Activated T-cell treated with anti-CD3 and anti-CD28 coated beads for 24 hours (primary cell): ENCODE measurements at places on chromosomes 5 and 9.
A peak's percentile ranks its signal among the peaks of the same experiment; 100 is the strongest.

- no peak for DNase-seq
Observed at GRCh38 chr9:134611046-134611445, 30.6 kb upstream of the COL5A1 start.

GRCh38 chr5:3662344-3662743, 66.7 kb downstream of the IRX1 start:
- DNase-seq, result no peak

- DNase-seq, result no peak
Observed at GRCh38 chr5:94640176-94640575, 21.7 kb downstream of the SLF1 start.

- no peak for DNase-seq
Observed at GRCh38 chr9:20494035-20494434, 128.3 kb downstream of the MLLT3 start.

DNA sequence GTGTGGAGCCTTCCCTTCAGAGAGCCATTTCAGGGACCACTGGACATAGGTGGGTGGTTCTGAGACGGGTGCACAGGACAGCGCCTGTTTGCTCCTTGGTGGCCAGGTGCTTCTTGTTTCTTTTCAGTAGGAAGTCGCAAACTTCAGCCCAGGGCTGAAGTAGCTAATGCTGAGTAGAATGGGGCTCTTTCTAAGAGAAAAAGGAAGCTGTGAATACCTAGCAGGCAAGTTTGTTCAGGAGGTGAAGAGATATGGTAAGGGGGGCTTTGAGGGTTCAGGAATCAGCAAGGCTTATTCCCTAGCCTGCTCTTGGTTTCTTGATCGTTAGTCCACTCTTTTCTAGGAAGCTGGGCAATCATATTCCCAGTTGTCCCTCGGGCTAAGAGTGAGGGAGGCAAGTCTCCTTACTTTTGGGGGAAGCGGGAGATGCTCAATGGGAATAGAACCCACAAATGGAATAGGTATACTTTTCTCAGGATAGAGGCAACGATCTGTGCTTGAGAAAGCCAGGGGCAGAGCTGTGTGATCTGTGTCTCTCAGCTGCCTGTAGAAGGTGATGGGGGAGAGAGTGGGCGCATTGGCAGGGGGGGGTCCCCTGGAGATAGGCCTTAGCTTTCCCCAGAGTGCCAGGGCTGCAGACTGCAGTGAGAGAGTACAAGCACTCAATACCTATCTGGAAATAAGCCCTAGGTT, 1.9 kb upstream of the PURA start:
- no peak for DNase-seq

DNA sequence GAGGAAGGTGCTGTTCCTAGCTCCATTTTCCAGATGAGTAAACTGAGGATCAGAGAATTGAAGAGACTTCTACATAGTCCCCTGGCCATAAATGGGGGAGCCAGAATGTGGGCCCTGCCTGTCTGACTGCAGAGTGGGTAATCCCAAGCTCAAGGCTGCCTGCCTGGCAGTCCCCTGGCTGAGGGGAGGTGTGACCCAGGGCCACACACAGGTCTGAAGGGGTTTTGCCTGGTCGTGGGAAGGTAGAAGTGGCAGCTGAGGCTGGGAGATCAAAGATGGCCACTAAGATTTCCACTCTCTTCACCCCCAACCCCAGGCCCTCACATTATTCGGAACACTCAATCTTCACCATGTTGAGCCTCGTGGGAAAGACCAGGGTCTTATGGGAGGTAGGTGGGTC, 176.3 kb downstream of the MACROH2A1 start:
- DNase-seq, result no peak

GRCh38 chr5:59301727-59302126, 591.8 kb downstream of the PDE4D start:
- no peak for DNase-seq

- DNase-seq, result no peak
Observed at GRCh38 chr5:1009359-1010180, 968 bp downstream of the NKD2 start.

DNA sequence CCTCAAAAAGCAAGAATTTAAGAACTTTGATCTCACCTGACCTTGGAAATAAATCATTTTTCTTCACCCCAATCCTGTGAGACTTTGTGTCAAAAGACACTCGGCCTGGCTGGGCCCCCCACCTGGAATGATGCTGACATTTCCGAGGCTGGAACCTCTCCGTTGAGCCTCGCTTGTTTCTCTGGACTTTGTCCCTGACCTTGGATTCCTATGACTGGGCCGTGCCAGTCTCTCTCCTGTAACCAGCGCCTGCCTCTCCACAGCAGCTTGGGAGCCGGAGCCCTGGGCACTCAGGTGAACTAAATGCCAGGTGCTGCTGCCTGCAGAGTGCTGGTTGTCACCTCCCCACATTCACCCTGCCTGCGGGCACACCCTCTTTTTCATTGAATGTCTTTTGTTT, 62.7 kb downstream of the RETREG1 start:
- no peak for DNase-seq

DNA sequence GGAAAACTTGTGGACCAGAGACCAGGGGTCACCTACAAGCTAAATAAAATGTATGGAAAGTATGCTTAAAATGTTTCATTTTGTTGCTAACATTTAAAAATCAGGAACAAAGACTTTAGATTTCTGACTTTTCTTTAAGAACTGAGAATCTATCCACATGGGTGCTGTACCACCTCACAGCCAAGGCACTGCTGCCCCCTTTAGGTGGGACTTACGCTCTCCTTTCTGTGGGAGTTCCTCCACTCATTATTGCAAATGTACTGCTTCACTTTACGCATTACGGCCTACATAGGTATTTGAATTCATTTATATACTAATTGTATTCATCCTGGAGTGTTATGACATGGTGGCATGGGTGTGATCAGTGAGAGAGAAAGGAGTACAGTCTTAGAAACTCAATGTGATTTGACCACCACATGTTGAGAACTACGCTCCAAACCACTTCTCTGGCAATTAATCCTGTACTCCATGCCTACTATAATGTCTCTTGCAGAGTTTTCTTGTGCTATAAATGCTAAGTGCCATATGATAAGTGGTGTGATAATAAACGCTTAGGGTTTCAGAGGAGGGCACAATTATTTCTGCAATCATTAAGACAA, 24.7 kb upstream of the CETN3 start:
- peak; percentile 19 for DNase-seq

DNA sequence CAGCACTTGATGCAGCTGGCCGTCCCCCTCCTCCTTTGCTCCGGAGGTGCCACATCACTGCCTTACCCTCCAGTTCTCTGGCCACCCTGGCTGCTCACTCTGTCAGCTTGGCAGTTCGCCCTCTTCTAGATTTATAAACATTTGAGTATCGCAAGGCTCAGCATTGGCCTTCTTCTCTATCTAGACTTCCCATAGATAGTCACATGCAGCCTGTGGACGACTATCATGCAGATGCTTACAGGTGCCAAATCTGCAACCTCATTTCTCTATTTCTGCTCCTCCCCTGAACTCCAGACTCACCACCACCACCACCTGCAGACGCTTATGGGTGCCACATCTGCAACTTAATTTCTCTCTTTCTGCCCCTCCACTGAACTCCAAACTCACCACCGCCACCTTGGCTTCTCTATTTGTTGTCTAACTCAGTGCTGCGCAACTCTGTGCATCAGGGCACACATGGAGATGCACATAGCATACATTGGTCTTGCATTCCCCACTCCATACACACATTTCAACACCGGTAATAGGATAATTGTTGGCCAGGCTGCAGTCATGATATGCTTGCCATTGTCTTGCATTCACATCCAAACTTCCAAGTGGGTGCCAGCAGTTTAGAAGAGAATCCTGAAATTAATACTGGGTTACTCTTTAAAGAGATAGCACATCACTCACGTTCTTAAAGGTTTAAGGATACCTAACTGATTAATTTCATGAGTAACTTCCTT, 1.9 kb upstream of the DAP start:
- DNase-seq, result no peak

DNA sequence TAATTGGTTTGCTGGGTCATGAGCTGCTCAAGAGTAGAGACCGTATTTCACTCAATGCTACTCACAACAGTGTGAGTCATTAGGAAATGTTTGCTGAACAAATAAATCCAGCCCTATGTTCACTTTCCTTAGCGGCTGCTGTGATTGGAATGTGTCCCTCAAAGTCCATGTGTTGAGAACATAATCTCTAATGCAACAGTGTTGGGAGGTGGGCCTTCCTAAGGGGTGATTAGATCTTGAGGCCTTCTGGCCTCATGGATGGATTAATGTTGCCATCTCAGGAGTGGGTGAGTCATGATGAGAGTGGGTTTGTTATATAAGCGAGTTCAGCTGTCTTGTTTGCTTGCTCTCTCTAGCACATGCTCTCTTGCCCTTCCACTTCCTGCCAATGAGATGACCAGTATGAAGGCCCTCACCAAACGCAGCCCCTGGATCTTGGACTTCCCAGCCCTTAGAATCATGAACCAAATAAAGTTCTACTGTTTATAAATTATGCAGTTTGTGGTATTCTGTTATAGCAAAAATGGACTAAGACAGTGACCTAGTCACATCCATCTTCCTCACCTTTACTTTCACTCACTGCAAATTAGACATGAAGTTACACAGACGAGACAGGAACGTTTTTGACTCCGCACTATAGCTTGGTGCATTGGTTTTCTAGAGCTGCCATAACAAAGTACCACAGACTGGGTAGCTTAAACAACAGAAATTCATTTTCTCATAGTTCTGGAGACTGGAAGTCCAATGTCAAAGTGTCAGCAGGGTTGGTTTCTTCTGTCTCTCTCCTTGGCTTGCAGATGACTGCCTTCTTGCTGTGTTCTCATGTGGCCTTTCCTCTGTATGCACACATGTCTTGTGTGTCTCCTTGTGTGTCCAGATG, 50.9 kb upstream of the FAM169A start:
- no peak for DNase-seq

DNA sequence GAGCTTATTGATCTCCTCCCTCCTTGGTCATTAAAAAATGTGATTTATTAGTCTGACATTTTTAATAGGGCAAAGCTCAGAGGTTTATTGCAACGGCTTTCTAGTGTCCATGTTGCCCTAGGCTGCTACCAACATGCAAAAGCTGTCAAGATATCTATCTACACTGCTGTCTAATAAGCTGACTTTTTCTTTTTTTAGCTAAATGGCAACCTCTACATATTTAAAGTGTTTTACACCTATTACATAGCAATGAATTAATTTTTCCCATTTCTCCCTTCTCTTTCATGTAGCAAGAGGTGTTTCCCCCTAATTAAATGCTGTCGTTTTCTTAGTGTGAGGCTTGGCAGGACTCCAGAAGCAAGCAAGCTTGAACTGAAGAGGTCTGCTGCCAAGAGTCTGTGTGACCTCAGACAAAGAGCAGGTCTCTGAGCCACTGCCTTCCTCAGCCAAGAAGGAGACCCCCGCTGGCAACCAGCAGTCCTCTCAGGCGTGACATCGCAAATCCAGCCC, 79.4 kb downstream of the GAS1 start:
- no peak for DNase-seq

GRCh38 chr5:158382473-158382872, 523.5 kb upstream of the CLINT1 start:
- peak; percentile 11 for DNase-seq

DNA sequence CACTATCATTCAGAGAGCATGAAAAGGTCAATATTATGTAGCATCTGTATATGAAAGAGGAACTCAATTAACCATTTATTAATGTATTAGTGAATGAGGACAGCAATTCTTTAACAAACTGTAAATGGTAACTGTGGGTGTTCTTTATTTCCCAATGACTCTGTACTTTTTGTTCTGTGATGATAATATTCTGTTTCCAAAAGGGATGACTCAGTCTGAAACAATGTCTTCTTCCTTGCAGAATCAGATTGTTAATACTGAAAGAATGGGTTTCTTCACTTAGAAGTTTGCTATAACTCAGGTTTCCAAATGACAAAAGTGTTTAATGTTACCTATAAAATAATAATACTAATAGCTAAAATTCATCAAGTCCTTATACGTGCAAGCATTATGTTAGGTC, 1518.7 kb upstream of the WWC1 start:
- DNase-seq, result no peak

DNA sequence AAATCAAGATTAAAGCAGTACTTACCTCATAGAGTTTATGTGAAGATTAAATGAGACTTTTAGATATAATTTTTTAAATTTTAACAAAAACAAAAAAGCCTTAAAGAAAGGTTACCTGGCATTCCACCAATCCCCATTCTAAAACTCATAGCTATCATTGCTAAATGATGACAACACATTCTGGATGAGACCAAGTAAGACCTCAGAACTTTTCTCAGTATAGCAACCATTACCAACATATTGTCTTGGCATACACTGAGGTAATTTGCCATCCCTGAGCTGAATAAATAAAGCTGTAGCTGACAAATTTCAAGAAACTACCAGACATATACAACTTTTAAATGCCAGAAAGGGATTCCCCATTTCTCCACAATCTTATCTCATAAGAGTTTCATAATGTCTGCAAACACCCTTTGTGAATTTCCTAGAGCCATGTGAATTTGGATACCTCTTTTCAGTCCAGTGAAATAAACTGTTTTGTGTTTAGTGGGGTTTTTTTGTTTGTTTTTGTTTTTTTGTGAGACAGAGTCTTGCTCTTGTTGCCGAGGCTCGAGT, 29.5 kb downstream of the RANBP3L start:
- DNase-seq, result no peak

DNA sequence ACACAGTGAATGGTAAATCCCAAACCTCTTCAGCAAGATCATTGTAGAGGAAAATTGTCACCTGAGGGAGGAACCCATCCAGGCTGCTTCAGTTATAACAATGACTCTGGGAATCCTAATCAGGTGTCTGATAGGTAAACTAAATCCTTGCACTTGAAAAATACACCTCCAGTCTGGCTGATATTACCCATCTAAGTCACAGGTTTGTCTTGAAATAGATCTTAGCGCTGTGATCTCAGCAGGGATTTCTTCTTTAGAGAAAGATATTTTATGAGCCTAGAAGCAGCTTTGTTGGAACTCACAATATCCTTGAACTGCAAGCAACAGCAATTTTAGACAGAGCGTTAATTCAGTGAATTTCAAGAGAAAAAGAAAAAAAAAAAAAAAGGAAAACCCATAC, 149.7 kb downstream of the SGCD start:
- no peak for DNase-seq

DNA sequence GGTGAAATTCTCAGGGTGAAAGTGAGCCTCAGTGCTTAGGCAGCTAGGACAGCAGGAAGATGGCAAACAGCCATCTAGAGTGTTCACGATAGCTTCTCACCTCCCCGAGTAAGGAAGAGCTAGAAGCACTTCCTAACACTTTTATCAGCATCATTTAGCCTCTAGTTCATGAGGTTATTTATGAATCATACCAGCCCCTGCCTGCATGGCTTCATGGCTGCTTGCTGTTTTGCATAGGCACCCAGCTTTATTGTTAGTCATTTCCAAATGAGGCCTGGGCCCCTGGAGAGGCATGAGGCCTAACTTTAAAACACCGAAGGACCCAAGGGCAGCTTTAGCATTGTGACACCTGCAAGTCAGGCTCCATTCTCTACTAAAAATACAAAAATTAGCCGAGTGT, 134.9 kb upstream of the PANK3 start:
- DNase-seq, result no peak

DNA sequence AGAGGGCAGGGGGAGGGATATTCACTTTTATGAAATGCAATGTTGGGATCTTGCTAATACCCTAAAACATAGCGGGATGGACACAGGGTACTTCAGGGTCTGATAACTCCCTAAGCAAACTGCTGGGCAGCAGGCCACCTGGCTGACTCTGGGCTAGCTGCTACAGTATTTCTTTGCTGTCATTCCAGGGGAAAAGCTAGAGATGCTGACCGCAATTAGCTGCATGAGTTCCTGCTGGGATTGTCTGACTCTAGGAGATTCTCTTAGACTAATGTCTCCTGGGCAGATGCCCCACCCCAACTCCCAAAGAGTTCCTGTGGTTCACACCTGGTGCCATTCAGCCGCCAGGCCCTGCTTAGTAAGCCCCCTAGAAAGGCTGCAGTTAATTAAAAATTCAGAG, 69.9 kb downstream of the PSAT1 start:
- no peak for DNase-seq
